ENCODE measurements at places on chromosomes 2 and 18. TPM values are rescaled to one million over a fixed set of nuclear protein-coding genes. Genes with fewer than 3 reads are reported as not detected.
A peak's percentile ranks its signal among the peaks of the same experiment; 100 is the strongest.

Gene ALPI
- not detected for total RNA-seq

GRCh38 chr2:71689393-71689792 is 236.0 kb downstream of the DYSF start:
- no peak for DNase-seq

- no peak for DNase-seq
These were observed 733.6 kb upstream of the SALL3 start for GRCh38 chr18:78246050-78246449.

- no peak for DNase-seq
These were observed 629.7 kb downstream of the IRS1 start for GRCh38 chr2:226169751-226170581.

GRCh38 chr2:189608795-189609422 is 28.3 kb upstream of the SLC40A1 start:
- peak; percentile 21 for DNase-seq

DNA sequence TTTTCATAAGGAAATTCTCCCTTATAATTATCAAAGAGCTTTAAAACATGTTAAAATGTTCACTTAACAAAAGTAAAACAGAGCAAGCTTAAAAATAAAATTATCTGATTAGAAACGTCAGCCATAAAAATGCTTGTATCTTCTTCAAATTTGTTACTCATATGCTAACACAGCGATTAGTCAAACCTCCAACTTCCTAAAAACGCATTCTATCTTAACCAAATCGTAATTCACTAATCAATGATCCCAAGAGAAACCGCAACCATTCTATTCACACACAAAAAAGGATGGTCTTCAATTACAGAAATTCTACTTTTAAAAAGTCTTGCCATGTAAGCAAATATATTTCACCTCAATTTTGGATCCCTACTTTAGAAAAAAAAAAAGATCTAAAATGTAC is 1.9 kb downstream of the STK17B start:
- no peak for DNase-seq

DNA sequence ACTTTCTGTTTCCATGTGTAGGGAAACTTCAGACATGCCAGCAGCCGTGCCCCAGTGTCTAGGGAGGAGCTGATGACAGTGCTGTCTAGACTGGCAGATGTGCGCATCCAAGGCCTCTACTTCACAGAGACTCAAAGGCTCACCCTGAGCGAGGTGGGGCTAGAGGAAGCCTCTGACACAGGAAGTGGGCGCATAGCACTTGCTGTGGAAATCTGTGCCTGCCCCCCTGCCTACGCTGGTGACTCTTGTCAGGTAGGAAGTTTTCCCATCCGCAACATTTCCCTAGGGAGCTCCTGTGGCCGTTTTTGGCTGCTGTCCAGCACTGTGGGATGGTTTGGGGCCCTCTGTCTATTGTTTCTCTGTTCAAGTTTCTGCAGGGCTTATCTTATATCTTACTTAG is 143.1 kb upstream of the TTC39C start:
- peak; percentile 64 for DNase-seq

DNA sequence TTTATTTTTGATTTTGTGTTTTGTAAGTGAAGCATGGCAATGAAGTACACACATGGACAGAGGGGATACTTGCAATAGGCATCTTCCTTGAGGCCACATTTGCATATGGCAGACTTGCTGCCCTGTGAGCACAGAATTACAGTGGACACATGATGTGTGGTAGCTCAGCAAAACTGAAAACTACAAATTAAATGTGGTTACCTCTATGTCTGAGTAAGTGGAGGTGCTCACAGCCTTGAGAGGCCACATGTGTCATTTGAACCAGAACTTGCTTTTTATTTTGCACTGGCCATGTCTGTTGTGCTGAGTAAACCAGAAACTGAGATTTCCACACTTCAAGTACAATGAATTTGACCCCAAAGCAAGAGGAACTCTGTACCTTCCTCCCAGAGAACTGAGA is 998.5 kb upstream of the NXPH2 start:
- DNase-seq = no peak
